ENCODE measurements at places on chromosomes 2 and 18. TPM values are rescaled to one million over a fixed set of nuclear protein-coding genes. Genes with fewer than 3 reads are reported as not detected.

GRCh38 chr2:192288295-192288694 lies 93.6 kb upstream of the TMEFF2 start:
- DNase-seq, result no peak

DNA sequence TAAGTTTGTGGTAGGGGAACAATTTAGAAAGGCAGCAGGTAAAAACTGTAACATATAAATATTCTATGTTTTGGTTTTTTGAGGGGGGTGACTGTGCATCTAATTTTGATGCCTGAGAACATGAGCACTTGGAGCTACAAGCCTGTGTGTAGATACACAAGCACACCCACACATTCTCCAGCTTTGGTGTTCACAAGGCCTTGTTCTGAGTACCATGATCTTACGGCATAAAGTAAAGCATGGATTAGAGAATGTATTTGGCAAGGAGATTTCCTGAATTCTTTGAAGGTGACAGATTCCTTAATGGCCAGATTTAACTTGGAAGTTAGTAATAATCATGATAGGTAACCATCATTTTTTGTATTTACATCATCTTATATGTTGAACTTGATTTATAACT lies 42.7 kb downstream of the MAP3K20 start:
- no peak for DNase-seq

DNA sequence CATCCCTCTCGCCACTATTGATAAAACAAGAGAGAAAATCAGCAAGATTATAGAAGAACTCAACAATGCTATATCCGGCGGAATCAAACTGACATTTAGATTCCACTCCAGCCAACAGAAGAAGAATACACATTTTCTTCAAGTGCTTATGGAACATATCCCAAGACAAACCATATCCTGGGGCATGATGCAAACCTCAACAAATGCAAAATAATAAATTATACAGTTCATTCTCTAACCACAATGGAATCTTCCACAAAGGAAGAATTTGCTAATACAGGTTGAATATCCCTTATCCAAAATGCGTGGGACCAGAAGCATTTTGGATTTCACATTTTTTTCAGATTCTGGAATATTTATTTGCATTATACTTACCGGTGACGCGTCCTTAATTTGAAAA lies 51.4 kb upstream of the YPEL5 start:
- DNase-seq, result no peak

Gene POMC
- total RNA-seq, result 12.8 TPM

- DNase-seq, result no peak
Observed at GRCh38 chr2:20578895-20579825, 71.7 kb downstream of the HS1BP3 start.

DNA sequence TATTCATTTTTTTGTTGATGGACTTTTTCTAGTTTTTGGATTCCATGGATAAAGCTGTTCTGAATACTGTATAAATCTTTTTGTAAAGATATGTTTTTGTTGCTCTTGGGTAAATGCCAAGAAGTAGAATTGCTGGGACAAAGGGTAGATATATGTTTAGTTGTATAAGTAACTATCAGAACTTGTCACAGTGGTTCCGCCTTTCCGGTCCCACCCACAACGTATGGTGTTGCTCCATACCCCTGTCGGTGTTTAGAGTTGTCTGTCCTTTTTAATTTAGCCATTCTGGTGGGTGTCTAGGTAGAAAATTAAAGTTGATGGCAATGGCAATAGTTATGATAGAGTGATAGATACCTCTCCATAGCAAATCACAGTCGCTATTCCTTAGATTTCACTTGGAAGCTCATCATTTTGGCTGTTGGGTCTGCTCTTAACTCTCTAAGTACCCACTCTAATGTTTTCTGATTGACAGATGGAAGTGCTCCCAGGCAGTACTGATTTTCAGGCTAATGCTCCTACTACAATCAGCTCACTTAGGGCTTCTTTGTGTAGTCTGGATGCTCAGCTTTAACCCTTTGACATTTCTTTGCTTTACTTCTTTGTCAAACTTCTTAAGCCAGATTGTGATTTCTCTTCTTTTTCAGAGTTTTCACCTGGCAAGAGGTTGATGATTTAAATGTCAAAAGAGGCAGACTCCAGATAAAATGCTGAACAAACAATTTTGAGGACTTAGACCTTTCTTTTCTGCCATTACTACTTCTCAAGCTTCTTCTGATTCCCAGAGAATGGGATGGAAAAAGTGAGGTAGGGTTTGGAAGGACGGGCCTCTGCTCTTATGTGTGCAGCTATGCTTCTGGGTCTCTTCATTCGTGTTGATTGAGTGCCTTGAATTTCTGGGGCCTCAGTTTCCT lies 156.4 kb downstream of the AQP4 start:
- DNase-seq, result no peak

DNA sequence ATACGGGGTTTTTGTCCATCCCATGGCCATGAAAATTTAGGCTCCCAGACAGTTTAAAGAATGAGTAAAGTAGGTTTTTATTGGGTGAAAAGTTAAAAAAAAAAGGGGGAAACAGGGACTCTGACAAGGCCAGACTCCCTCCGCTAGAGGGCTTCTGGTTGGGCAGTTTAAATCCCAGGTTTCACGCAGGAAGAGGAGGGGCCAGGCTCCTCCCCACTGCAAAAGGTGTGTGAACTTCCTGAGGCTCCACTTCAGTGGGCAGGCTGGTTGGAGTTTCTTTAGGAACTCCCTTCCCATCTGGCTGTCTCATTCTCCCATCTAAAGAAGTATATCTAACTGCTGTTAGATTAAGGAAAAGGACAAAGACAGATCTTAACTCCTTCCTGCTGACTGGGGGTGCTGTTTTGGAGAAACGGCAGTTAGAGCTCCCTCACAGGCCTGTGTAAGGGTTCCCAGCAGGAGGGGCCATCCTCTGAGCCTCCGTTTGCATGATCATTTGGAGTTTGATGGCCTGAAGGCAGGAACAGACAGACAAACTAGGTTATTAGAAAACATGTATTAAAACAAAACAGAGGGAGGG lies 1160.7 kb downstream of the CNTNAP5 start:
- DNase-seq, result no peak

GRCh38 chr2:172858473-172858745 lies 122.8 kb downstream of the RAPGEF4 start:
- no peak for DNase-seq

Gene NDC80
- 0.37 TPM for total RNA-seq

Gene CHPF
- total RNA-seq, result 32.6 TPM

- no peak for DNase-seq
Observed at GRCh38 chr2:20013126-20013849, 820 bp upstream of the MATN3 start.

DNA sequence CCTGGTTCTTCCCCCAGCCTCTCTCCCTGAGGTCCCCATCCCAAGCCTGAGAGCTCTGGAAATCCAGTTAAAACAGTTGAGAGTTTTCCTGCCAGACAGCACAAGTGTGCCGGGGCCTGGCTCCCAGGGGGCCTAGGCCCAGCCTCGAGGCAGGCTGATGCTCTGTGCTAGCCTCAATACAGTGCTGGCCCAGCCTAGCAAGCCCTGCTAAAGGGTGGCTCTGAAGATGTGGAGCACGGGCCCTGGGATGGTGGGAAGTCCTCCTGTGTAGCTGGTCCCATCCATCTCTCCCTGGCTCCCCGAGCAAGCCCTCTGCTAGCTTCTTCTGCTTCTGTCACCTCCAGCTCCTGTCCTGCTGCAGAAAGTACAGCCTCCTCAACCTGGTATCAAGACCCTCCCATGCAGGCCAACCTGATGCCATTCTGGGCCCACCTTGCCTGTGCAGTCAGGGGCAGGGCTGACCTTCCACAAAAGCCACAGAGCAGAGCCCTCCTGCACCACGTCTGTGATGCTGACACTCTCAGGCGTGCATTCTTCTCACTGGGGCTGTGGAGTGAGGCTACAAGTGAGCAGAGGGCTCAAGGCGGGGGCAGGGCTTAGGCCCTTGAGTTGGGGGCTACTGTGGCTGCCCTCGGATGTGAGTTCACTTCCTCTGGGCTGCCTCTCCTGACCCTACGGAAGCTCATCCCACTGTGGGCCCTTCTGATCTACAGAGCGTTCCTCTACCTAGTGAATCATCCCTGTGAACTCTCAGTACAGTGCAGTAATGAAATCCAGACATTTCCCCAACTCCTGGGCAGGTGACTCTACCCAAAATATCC lies 60.1 kb upstream of the LAPTM4A start:
- no peak for DNase-seq

GRCh38 chr18:36993068-36993467 lies 164.1 kb downstream of the KIAA1328 start:
- DNase-seq, result no peak

DNA sequence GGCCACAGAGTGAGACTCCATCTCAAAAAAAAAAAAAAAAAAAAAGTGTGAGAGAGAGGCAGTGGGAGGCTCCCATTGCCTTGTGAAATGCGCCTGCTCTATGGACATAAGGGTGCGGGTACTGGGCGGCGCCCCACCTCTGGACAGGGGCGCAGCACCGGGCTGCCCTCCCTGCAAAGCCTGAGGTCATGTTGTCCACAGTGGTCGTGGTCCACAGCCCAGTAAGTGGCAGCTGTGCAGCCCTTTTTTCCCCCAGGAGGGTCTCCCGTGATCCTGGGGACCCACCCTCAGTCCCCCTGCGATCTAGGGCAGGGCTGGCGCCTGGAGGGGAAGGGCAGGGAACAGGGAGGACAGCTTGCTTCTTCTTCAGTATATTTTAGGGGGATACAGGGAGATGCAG lies 37.8 kb downstream of the LPIN1 start:
- DNase-seq, result no peak

Gene CYS1
- 0.63 TPM for total RNA-seq

Gene FTCDNL1
- 4.5 TPM for total RNA-seq

Gene NOTO
- not detected for total RNA-seq

GRCh38 chr2:181419129-181419855 lies 37.9 kb upstream of the ITGA4 start:
- no peak for DNase-seq

GRCh38 chr2:49972699-49973098 lies 818.4 kb upstream of the FSHR start:
- no peak for DNase-seq

DNA sequence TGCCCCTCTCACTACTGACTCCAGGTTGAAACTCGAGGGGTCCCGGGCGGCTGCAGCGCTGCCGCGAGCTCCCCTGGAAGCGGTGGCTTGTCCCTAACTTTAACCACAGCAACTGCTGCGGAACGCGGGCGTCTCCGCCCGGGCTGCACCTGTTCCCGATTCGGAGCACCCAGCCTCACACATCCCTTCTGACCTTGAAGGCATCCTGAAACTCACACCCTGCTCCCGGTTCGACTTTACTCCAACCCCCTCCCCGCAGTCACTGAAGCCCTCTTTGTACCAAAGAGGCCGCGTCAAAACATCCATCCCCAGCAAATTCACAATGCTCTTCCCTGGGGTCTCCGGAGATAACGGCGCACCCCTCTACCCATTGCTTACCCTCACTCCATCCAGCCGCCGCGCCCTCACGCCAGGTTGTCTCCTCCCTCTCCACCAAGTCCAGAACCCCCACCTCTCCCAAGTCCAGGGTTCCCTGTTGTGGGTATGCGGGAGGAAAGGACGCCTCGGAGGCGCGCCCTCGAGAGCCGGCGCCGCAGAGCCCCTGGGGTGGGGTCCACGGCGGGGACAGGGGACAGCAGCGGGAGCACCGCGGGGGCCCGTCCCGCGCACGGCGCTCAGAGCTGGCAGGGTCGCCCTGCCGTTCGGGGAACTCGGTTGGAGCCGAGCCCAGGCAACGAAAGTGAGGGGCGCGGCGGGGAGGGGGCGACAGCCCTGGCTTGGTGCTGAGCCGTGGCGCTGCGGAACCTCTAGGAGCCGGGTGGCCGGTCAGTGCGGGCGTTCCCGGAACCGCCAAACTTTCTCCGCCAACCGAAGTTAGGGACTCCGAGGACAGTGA lies 934 bp downstream of the MYO5B start:
- no peak for DNase-seq

DNA sequence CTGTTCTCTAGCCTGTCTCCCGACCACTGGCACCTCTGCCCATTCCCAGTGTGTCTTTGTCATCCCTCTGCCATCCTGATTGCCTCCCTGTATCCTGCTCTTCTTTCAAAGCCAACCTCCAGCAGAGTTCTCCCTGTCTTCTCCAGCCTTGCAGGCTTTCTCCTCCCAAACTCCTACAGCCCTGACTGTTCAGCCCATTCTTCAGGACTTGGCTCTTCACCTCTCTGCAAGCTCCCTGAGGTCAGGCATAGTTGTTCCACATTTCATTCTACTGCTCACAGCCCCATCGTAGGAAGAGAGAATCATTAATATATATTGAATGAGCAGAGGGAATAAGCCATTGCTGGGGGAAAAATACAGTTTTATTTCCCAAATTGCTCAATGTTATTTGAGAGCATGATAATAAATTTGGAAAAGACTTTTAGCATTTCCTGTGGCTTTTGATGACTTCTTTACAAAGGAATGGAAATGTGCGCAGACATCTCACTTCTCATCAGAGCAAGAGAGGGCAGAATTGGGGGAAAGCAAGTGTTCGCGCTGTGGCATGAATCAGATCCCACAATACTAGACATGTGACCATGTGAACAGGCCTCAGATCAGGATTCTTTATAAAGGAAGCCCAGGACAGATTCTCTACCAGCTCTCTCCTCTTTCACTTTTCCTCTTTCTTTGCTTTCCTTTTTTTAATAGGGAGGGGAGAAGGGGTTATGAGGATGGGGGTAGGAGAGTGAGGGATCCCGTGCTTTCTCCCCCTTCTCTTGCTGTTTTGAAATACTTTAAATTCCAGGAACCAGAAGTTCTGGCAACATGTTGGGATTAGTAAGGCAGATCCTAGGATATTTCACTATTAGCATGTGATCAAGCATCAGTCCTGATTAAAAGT lies 37.4 kb downstream of the EPAS1 start:
- DNase-seq, result no peak

GRCh38 chr2:239002954-239003623 lies 155.2 kb downstream of the TWIST2 start:
- DNase-seq, result no peak

Gene STARD6
- not detected for total RNA-seq

DNA sequence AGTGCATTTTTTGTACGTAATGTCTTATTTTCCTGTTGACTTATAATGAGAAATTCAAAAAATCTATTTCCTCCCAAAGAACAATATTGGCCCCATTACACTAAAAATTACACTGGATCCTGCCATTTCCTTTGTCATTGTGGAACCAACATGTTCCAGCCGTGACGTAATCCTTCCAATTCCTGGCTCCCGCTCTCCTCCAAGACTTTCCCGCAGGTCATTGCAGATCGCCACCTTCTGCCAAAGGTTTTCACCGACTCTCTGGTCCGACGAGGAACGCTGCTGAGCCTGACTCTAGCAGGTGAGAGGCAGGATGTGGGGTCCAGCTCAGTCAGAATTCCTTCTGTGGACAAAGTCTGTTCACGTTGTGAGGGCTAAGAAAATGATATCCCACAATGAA lies 38.0 kb downstream of the PTGR3 start:
- DNase-seq, result no peak

Gene EPB41L3
- total RNA-seq, result 319 TPM

Gene CHN1
- total RNA-seq, result 9.7 TPM

Data from omental fat pad (tissue), 4 donors.